ENCODE measurements at places on chromosomes 6 and 20. TPM values are rescaled to one million over a fixed set of nuclear protein-coding genes. Genes with fewer than 3 reads are reported as not detected.

Gene SOX18
- 1.6 TPM for total RNA-seq

Gene RRAGD
- total RNA-seq = 39.9 TPM

Gene SALL4
- total RNA-seq = 2.3 TPM

Gene CDKAL1
- total RNA-seq = 32.3 TPM

Gene PSORS1C2
- total RNA-seq = not detected

All from cerebellum (tissue), 4 donors.